ENCODE measurements at places on chromosomes 7 and 10.

DNA sequence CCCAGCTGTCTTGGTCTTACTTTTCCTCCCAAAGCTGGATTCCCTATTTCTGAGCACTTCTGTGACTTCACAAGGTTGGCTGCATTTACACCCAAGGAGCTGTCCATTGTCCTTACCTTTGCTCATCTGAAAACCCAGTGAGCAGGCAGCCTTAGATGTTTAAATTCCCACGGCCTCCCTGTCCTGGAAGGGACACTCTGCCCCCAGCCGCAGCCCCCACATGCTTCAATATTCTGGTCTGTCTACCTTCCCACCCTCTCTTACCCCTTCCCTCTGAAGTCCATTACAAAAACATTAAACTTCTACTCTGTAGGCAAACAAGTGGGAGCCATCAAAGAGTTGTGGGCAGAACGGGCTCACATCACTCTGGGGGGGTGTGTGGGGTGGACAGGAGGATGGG is 73.8 kb upstream of the EFCAB10 start:
- no peak for DNase-seq

- DNase-seq = no peak
These were observed 13.3 kb upstream of the EPC1 start for GRCh38 chr10:32360241-32360640.

GRCh38 chr10:91034042-91034441 is 113.2 kb upstream of the ANKRD1 start:
- no peak for DNase-seq

DNA sequence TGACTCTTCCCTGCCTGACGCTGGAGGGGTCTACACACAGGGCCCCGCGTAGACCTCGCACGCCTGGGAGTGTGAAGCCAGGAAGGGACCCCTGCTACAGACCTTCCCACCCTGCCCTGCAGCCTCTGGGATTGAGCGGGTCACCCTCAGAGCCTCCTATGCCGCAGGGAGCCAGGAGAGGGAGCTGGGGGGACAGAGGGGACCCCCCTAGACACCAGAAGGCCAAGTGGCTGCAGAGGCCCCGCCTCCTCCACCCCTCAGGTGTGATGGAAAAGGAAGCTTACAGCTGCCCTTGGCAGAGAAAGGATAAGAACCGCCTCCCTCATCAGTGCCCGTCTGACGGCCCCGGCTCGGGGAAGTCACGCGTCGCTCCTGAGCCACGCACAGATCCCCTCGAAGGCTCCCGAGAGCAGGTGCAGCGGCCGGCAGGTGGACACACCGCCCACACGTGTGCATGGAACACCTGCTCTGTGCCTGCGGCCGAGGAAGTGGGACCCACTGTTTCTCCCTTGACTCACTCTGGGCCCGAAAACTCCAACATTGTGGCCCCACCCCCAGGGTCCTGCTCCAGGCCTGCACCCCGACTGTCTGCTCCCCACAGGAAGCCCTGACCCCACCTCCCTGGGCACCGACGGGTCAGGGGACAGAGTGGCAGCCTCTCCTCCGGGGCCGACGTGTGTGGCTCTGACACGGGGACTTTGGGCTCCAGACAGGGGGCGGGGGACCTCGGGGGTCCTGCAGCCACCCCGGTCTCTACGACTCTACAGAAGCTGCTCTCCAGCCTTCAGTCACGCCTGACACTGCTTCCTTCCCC is 73.3 kb downstream of the MICALL2 start:
- DNase-seq = no peak
